Head of caudate nucleus (tissue), 42 donors: ENCODE measurements at places on chromosomes 7 and 10.

GRCh38 chr10:60480865-60481563 is 91.3 kb upstream of the ANK3 start:
- DNase-seq = peak; percentile 52

- DNase-seq = no peak
Measured at GRCh38 chr7:155530601-155531000, 15.8 kb downstream of the CNPY1 start.

- peak; percentile 57 for DNase-seq
Measured at GRCh38 chr10:127168261-127168660, 28.1 kb downstream of the INSYN2A start.

- no peak for DNase-seq
Measured at GRCh38 chr10:22226599-22226998, 8.8 kb upstream of the EBLN1 start.

- no peak for DNase-seq
Measured at GRCh38 chr7:2162959-2163358, 69.8 kb downstream of the MAD1L1 start.

- no peak for DNase-seq
Measured at GRCh38 chr7:55308186-55308929, 56.8 kb upstream of the LANCL2 start.

GRCh38 chr7:91249506-91250233 is 14.6 kb upstream of the FZD1 start:
- DNase-seq = no peak

GRCh38 chr7:121329191-121330052 is 622 bp downstream of the WNT16 start:
- DNase-seq = peak; percentile 63

DNA sequence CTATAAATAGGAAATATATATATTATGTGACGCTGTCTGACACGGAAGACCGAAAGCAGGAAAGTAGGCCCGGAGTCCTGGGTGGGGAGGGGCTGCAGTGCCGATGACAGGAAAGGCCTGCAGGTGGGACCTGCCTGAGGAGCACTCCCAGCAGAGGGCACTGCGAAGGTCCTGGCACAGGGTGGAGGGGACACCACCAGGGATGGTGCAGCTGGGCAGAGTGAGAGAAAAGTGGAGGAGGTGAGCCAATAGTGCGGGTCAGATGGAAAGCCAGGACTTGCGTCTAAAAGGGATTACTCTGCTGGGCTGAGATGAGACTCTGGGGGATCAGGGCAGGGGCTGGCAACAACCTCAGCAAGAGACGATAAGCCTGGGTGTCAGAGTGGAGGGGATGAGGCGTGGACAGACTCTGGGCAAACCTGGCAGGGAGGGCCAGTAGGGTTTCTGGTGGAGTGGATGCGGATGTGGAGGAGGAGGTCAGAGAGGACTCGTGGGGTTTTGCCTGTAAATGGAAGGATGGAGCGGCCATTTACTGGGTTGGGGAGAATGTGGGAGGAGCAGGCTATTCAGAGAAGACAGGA is 118.2 kb upstream of the ZNF746 start:
- no peak for DNase-seq

GRCh38 chr7:156768698-156769472 is 124.1 kb downstream of the LMBR1 start:
- DNase-seq = no peak

- no peak for DNase-seq
Measured at GRCh38 chr7:102096706-102097427, 189.8 kb upstream of the SH2B2 start.

- DNase-seq = no peak
Measured at GRCh38 chr7:157306846-157307838, 29.7 kb upstream of the DNAJB6 start.

- DNase-seq = no peak
Measured at GRCh38 chr7:77393261-77393660, 22.9 kb downstream of the GSAP start.

- no peak for DNase-seq
Measured at GRCh38 chr7:114273218-114273617, 141.4 kb upstream of the FOXP2 start.

GRCh38 chr10:93921338-93921737 is 27.6 kb downstream of the SLC35G1 start:
- DNase-seq = peak; percentile 32

DNA sequence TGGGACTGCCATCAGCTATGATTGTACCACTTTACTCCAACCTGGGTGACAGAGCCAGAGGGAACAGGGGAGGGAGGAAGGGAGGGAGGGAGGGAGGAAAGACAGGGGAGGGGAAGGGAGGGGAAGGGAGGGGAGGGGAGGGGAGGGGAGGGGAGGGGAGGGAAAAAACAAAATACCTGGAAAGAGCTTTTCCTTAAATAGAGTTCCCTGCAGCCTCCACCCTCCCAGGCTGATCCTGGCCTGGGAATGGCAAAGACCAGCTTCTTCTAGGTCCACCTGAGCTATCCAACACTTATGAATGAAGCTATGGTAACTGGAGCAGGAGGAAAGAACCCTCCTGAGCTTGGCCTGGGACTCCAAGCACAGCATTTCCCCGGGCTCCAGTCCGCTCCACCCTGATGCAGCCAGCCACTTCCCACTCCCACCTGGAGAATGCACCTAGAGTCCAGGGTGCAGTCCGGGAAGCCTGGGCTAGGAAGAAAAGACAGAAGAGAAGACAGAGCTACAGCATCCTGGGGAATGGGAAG is 66.1 kb downstream of the GRID1 start:
- no peak for DNase-seq

DNA sequence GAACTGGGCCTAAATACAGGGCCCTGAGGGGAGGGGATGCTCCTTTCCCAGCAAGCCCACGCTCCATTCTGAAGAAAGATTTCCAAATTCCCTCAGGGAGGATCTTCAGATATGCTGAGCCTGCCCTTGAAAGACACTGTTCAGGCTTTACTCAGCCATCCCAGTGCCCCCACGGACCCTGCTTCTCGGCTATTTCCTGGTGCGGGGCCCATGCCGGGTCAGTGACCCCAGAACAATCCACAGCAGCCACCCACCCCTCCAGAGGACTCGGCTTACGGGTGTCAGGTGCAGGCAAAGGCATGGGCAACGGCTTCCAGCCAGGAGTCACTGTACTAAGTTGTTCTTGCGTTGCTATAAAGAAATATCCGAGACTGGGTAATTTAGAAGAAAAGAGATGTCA is 137.1 kb downstream of the OAT start:
- no peak for DNase-seq

GRCh38 chr10:83963446-83963845 is 175.9 kb upstream of the GHITM start:
- no peak for DNase-seq

GRCh38 chr7:69259445-69259844 is 338.8 kb upstream of the AUTS2 start:
- no peak for DNase-seq

- no peak for DNase-seq
Measured at GRCh38 chr7:131896165-131896863, 339.9 kb upstream of the PODXL start.

GRCh38 chr7:89357121-89357520 is 561.6 kb upstream of the TEX47 start:
- no peak for DNase-seq

GRCh38 chr7:51229106-51229537 is 87.5 kb downstream of the COBL start:
- peak; percentile 69 for DNase-seq

GRCh38 chr10:1233031-1233430 is 176.8 kb downstream of the WDR37 start:
- DNase-seq = no peak

GRCh38 chr7:151032936-151033863 is 5.0 kb downstream of the ABCB8 start:
- no peak for DNase-seq

DNA sequence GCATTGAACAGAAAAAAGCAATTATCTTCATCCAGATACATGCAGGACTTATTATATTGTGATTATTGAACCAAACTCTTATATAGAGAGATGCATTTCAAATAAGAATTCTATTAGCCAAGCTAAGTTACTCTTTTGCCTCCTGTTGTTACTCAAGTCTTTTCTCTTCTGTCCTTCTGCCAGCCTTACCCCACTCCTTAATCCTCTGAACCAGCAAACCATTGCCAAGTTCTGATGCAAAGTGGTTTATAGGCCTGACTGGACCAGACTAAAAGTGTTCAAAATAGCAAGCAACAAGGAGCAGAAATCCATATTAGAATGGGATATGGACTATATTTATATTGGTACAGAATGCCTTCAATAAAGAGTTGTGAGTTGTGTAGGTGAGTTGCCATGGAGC is 2.2 kb upstream of the SLC26A4 start:
- DNase-seq = no peak

DNA sequence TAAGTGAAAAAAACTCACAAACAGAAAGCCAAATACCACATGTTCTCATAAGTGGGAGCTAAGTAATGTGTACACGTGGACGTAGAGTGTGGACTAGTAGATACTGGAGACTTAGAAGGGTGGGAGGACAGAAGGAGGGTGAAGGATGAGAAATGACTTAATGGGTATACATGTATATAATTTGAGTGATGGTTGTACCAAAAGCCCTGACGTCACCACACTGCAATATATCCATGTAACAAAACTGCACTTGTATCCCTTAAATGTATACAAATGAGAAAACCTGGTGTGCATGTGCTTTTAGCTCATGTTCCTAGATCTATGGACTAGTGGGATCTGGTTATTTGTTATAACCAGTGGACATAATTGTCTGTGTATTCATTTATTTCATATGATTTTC is 48.5 kb upstream of the FGL2 start:
- no peak for DNase-seq

GRCh38 chr7:65971021-65971420 is 11.0 kb downstream of the GUSB start:
- no peak for DNase-seq

GRCh38 chr10:14707481-14707880 is 67.2 kb downstream of the FAM107B start:
- no peak for DNase-seq

- no peak for DNase-seq
Measured at GRCh38 chr7:57867884-57868701, 418.1 kb downstream of the ZNF716 start.

- DNase-seq = peak; percentile 61
Measured at GRCh38 chr7:17769918-17770317, 170.4 kb downstream of the SNX13 start.

GRCh38 chr10:774223-774622 is 84.8 kb upstream of the DIP2C start:
- DNase-seq = no peak

- no peak for DNase-seq
Measured at GRCh38 chr7:132368246-132368900, 207.9 kb downstream of the PLXNA4 start.

GRCh38 chr7:8040768-8041369 is 72.3 kb downstream of the GLCCI1 start:
- DNase-seq = no peak

- DNase-seq = no peak
Measured at GRCh38 chr10:126565441-126565840, 105.1 kb downstream of the C10orf90 start.

GRCh38 chr10:82288461-82288881 is 413.5 kb downstream of the NRG3 start:
- no peak for DNase-seq

- peak; percentile 46 for DNase-seq
Measured at GRCh38 chr10:96043893-96044715, 721 bp downstream of the CCNJ start.

GRCh38 chr10:17675638-17676037 is 31.7 kb downstream of the STAM start:
- DNase-seq = no peak

- peak; percentile 68 for DNase-seq
Measured at GRCh38 chr7:66771795-66772194, 31.3 kb downstream of the RABGEF1 start.

DNA sequence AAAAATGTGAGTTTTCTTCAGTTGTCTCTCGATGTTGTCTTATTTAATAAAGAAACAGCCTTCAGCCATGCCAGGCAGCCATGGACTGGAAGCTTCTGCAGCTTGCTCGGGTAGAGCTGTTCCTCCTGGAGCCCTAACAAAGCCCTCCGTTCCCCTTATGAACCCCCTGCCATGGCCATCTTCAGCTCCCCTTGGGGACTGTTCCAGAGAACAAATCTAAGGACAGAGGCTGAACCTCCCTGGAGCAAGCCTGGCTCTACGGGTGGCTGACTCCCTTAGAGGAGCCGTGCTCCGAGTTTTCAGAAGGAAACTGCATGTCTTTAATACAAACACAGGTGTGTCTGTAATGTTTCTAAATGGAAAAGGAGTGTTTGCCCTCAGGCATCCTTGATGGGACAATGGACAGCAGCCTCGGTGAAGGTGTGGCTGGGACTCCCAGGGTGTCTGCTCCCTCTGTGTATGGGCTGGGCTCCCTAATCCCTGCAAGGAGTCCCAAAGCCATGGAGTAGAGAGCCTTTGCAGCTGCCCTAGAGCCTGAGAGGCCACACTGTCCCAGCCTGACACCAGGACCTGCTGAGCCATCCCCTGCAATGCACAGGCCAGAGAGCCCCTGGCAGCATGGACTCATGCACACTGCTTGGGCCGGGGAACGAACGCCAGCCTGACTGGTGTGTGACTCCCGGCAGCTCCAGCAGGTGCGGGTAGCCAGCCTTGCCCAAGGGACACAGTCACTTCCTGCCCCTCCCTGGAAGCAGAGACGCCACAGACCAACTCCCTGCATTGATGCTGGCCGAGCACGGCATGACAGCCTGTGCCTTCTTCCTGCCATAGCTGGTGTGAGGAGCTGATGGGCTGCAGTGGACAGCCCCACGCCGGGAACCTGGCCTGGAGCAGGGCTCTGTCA is 381.8 kb downstream of the TCERG1L start:
- no peak for DNase-seq

GRCh38 chr10:3902809-3903410 is 117.9 kb upstream of the KLF6 start:
- no peak for DNase-seq

DNA sequence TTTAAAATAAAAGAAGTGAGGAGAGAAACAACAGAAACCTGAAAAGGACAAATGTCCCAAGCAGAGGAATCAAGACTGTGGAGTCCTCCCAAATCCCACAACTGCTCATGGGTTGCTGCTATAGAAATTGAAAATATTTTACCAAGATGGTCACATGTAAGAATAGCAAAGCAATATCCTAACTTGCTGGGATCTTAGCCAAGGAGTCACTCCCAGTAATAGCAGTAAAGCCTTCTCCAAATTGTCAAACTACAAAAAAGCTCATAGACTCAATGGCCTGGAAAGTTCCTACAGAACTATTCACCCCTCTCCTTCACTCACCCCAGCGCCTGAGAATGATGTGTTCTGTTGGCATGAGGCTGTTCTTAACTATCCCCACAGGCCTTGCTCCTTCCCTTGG is 186.5 kb downstream of the ELMO1 start:
- no peak for DNase-seq

GRCh38 chr7:23065974-23066373 is 39.6 kb upstream of the KLHL7 start:
- DNase-seq = no peak

GRCh38 chr7:26375726-26376174 is 84.1 kb downstream of the SNX10 start:
- DNase-seq = no peak

- no peak for DNase-seq
Measured at GRCh38 chr7:105149827-105150226, 135.8 kb downstream of the KMT2E start.
